ENCODE measurements at places on chromosomes 7 and 10.

DNA sequence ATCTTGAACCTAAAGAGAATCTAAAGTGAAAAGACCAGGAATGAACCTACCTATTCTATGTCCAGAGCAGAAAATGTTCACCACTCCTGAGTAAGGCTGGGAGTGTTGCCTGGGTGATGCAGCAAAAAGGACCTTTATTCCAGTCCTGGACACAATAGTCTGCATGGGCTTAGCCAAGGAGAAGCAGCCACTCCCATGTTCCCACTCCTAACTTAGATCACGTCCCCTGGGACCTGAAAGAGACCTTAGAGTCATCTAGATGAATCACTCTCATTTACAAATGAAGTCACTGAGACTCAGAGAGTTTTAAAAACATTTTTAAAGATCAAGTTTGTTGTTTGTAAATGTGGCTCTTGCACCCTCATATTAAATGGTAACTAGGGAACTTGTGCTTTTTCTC lies 763.4 kb downstream of the KCNMA1 start:
- no peak for DNase-seq

- DNase-seq, result no peak
These were observed 68.1 kb downstream of the PRTFDC1 start for GRCh38 chr10:24884316-24884715.

DNA sequence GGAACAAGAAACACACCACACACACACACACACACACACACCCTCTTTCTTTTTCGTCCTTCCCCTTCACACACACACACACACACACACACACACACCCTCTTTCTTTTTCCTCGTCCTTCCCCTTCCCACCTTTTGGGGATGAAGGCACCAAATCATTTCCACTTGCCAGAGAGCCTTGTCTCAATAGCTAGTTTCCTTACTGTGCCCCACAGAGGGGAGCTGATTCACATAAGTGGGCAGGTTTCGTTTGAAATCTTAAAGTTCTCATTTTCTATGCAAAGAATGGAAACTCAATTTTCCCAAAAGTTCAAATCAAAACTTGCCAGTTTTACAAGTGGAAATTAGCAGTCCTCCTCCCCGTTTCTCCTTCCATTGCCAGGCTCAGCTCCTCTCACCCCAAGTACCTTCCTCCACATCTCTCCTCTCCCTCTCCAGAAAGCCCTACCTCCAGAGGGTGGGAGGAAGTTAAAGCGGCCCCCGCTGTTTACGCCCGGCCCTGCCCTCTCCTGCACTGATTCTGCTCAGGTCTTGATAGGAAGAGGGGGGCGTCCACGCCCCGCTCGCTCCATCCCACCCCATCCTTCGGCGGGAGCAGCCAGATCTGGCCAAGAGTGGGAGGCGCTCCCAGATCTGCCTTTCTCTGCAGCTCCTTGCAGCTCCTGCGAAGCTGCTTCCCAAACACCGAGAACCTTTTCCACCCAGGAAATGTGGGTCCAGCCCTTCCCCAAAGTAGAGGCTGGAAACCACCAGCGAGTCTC lies 1.3 kb downstream of the CTTNBP2 start:
- no peak for DNase-seq

DNA sequence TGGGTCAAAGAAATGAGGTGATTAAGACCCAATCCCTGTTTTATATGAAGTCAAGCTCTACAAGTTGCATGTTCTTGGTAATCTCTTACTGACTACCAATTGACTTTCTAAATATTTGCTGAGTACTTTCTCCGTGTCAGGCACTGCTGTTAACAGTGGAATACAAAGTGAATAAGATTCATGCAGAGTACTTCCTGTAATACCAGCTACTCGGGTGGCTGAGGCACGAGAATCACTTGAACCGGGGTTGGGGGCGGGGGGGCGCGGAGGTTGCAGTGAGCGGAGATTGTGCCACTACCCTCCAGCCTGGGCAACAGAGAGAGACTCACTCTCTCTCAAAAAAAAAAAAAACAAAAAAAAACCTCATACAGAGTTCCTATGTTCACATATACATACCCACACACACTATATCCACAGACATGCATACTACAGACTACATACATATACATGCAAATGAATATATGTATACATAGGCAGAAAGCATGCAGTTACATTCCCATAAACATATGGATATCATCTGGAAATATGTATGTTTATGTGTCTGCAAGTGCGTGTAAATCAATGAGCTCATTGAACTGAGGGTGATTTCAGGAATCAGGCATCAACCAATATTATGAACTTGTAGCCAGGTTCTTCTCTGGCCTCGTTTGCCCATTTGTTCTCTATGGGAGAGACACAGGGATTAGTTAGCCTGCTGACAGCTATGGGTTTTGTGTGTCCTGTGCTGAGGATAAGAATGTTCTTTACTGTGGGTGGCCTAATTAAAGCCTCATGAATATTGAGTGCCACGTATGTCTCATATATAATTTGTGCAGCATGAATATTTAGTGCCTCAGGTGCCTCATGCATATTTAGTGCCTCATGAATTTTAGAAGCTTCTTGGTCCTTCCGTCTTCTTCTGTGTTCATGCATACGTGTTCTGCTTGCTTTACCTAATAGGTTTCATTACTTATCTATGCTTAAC lies 73.9 kb downstream of the BICC1 start:
- no peak for DNase-seq

DNA sequence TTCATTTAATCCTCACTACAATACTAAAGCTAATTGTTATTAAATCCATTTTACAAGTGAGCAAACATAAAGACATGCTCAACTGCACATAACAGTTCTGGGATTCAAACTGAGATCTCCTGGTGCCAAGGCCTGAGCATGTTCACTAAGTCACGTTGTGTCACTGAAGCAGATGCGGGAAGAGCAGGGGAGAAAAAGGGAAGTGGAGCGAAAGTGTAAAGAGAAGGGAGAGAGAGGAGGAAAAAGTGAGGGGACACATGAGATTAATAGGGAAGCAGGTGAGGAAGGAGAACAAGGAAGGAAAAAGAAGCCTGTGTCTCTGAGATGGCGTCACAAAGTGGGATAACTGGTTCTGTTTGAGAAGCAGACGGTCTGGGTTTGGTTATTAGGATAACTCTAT lies 38.9 kb upstream of the KAT6B start:
- DNase-seq, result no peak

DNA sequence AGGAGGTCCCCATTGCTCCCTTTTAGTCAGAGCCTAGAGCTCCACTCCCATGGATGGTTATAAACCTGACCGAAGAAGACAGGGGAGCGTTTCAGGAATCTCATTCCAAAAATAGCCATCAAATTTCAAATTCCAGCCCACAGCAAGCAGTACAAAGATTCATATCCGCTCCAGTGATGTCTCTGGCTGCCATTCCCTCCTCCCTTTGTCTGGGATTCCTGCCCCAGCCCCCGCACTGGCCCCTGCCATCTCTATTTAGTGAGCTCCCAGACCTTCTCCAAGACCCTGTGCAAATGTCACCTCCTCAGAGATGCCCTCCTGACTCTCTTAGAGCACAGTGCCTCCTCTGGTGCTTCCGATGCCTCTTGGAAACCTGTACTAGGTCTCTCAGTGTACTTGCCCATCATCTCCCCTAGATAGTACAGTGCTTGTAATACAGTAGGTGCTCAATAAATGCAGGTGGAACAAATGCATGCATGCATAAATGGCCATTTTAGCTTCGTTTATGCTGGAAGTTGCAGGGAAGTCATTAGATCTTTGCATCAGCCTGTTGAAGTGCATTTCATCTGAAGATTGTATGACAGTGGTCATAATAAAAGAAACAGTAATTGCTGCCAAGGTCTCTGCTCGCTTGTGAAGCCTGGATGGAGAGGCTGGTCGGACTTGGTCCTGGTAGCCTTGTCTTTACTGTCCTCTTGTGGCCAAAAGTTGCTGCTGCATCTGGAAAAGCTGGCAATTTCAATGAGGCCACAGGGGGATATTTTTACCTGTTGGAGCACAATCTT lies 32.0 kb upstream of the HABP2 start:
- no peak for DNase-seq

- DNase-seq, result no peak
These were observed 2.4 kb downstream of the SFTPD start for GRCh38 chr10:79946271-79947082.

GRCh38 chr10:75417522-75417927 lies 13.9 kb upstream of the LRMDA start:
- DNase-seq, result no peak

- DNase-seq, result no peak
These were observed 40.0 kb upstream of the TRIL start for GRCh38 chr7:28998105-28998504.
